ENCODE measurements at places on chromosomes 5 and 9. TPM values are rescaled to one million over a fixed set of nuclear protein-coding genes. Genes with fewer than 3 reads are reported as not detected.
A peak's percentile ranks its signal among the peaks of the same experiment; 100 is the strongest.

GRCh38 chr9:12274577-12274976 lies 418.6 kb upstream of the TYRP1 start:
- H3K27me3 ChIP-seq: no peaks in the 10 kb centered on the region
- H3K36me3 ChIP-seq: no peaks in the 10 kb centered on the region
- DNase-seq: peak; percentile 42
- no peak overlapping the region for H3K27ac ChIP-seq
- no peak overlapping the region for H3K4me3 ChIP-seq

GRCh38 chr9:79559495-79560181 lies 12.1 kb upstream of the TLE4 start:
- H3K4me1 ChIP-seq: no peaks in the 10 kb centered on the region
- DNase-seq: no peak
- H3K4me3 ChIP-seq: no peak overlapping the region
- H3K27ac ChIP-seq: no peak overlapping the region

GRCh38 chr5:139644001-139644456 lies 4.1 kb upstream of the CXXC5 start:
- DNase-seq: no peak
- H3K27ac ChIP-seq: no peak overlapping the region
- H3K27me3 ChIP-seq: no peaks in the 10 kb centered on the region
- no peaks in the 10 kb centered on the region for H3K36me3 ChIP-seq
- peaks cover 10% of the 10 kb centered on the region for H3K4me1 ChIP-seq

- H3K4me1 ChIP-seq: peaks cover 14% of the 10 kb centered on the region
- peak overlapping the region; percentile 9 for H3K27ac ChIP-seq
- DNase-seq: no peak
- H3K27me3 ChIP-seq: no peaks in the 10 kb centered on the region
Observed at GRCh38 chr9:127053057-127053821, 69.2 kb downstream of the ANGPTL2 start.

HAVCR2 gene
- polyA plus RNA-seq: not detected

PTGER4 gene
- polyA plus RNA-seq: not detected

- no peaks in the 10 kb centered on the region for H3K27me3 ChIP-seq
- DNase-seq: no peak
- H3K4me1 ChIP-seq: peaks cover 27% of the 10 kb centered on the region
- no peak overlapping the region for H3K27ac ChIP-seq
- no peak overlapping the region for H3K4me3 ChIP-seq
Observed at GRCh38 chr5:95872346-95873268, 50.1 kb upstream of the GLRX start.

PDCD1LG2 gene
- polyA plus RNA-seq: 0.16 TPM

- no peak overlapping the region for H3K27ac ChIP-seq
- no peaks in the 10 kb centered on the region for H3K27me3 ChIP-seq
- H3K4me3 ChIP-seq: no peak overlapping the region
- peaks cover 84% of the 10 kb centered on the region for H3K36me3 ChIP-seq
Observed at GRCh38 chr9:92276331-92277032, 17.0 kb downstream of the IARS1 start.

DNA sequence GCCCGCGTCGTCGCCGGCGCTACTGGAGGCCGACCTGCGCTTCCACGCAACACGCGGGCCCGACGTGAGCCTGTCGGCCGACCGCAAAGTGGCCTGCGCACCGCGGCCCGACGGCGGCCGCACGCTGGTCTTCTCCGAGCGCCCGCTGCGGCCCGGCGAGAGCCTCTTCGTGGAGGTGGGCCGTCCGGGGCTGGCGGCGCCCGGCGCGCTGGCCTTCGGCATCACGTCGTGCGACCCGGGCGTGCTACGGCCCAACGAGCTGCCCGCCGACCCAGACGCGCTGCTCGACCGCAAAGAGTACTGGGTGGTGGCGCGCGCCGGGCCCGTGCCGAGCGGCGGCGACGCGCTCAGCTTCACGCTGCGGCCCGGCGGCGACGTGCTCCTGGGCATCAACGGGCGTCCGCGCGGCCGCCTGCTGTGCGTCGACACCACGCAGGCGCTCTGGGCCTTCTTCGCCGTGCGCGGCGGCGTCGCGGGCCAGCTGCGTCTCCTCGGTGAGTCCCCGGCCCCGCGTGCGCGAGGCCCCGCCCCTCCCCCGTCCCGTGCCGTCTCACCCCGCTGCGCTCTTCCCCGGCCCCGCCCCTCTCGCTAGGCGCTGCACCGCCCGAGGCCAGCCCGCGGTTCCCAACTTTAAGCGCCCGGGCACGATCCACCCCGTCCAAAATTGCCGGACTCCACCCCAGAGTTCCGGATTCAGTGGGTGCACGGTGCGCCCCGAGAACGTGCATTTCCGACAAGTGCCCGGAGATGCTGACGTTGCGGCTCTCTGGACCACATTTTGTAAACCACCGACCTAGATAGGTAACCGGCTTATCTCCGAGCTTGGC lies 42.8 kb downstream of the NEURL1B start:
- H3K4me1 ChIP-seq: peaks cover 25% of the 10 kb centered on the region
- no peaks in the 10 kb centered on the region for H3K36me3 ChIP-seq
- DNase-seq: no peak

GRCh38 chr5:108989761-108990392 lies 242.2 kb downstream of the FER start:
- no peak for DNase-seq
- no peak overlapping the region for H3K27ac ChIP-seq
- no peaks in the 10 kb centered on the region for H3K4me1 ChIP-seq
- no peak overlapping the region for H3K4me3 ChIP-seq
- H3K36me3 ChIP-seq: peaks cover 5% of the 10 kb centered on the region
